ENCODE measurements at places on chromosomes 12 and 14. TPM values are rescaled to one million over a fixed set of nuclear protein-coding genes. Genes with fewer than 3 reads are reported as not detected.

ARHGEF40 gene
- total RNA-seq = 42.4 TPM

TSHR gene
- total RNA-seq = 0.74 TPM

AKAP3 gene
- total RNA-seq = 3.3 TPM

ZC2HC1C gene
- 3.2 TPM for total RNA-seq

LUM gene
- not detected for total RNA-seq

WNT1 gene
- total RNA-seq = not detected

ASCL1 gene
- total RNA-seq = not detected

ATL1 gene
- 44.0 TPM for total RNA-seq

IL22 gene
- not detected for total RNA-seq

TAS2R9 gene
- total RNA-seq = not detected

CDK2 gene
- 20.5 TPM for total RNA-seq

NTN4 gene
- total RNA-seq = 0.59 TPM

PLA2G1B gene
- not detected for total RNA-seq

SMCO2 gene
- total RNA-seq = not detected

SAMD4A gene
- 0.56 TPM for total RNA-seq
